ENCODE measurements at places on chromosomes 6 and 20.

DNA sequence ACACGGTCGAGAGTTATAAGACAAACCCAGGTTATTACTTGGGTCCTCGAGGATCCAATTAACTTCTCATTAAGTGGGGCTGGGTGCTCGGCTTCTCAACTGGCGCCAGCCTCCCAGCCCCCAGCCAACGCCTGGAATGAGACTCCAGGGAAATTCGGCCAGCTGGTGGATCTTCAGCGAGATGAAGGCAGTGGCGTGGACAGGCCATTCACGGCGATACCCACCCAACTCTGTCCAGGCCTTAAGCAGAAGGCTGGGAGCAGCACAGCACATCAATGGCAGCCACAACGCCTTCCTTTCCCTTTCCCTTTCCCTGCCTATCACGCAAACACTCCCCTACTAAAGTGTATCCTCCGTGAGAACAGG, 868 bp downstream of the METTL24 start:
- DNase-seq: no peak

DNA sequence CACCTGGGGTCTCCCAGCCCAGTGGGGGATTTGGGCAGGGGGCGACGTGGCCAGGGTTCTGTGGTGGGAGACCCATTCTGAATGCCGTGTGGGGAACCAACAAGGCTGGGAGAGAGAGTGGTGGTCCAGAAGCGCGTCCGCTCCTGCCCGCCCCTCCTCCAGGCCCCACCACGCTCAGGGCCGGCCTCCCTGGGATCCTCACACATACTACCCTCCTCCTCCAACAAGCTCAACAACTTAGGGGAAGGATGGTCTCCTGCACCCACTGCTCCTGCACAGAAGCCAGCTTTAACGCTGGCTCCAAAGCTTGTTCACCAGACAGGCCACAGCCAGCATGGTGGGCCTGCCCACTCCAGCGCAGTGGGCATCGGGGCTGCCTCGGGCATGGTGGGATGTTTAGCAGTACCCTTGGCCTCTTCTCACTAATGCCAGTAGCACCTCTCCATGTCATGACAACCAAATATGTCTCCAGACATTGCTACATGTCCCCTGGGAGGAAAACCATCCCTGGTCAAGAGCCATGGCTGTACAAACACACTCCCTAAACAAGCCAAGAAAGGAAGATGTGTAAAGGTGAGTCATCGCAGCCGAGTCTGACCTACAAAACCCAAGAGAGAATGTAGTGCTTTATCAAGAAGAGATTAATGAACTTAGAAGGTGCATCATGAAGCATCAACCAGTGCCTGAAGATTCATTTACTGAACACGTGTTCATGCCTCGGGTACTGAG, 75.7 kb downstream of the BMP7 start:
- DNase-seq: no peak

DNA sequence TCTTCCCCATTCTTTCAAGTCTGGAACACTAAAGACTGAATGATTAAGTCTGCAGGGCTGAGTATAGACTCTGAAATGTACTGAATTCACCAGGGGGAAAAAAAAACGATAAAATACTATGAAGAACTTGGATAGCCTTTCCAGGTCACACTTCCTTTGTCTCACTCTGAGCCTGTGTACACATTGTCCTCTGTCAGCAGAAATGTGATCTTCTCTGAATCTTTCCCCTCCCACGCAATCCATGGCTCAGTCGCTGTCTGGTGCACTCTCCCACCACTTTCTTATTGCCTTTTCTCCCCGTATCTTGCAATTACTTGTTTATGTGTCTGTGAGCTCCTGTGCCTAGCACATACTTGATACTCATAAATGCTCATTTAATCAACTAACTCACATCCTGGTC, 212.6 kb upstream of the RSPO3 start:
- no peak for DNase-seq

DNA sequence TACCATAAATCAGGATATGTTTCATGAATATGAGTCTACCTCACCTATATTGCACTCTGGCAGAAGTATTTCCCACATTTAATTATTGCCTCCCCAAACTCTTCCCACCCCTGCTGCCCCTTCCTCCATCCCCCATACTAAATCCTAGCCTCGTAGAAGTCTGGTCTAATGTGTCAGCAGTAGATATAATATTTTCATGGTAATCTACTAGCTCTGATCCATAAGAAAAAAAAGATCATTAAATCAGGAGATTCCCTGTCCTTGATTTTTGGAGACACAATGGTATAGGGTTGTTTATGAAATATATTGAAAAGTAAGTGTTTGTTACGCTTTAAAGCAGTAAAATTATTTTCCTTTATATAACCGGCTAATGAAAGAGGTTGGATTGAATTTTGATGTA, 6.4 kb downstream of the EDN1 start:
- no peak for DNase-seq

- DNase-seq: no peak
Measured at GRCh38 chr20:7503501-7503900, 436.8 kb downstream of the HAO1 start.

GRCh38 chr6:100456908-100457235, 7.8 kb downstream of the SIM1 start:
- no peak for DNase-seq

DNA sequence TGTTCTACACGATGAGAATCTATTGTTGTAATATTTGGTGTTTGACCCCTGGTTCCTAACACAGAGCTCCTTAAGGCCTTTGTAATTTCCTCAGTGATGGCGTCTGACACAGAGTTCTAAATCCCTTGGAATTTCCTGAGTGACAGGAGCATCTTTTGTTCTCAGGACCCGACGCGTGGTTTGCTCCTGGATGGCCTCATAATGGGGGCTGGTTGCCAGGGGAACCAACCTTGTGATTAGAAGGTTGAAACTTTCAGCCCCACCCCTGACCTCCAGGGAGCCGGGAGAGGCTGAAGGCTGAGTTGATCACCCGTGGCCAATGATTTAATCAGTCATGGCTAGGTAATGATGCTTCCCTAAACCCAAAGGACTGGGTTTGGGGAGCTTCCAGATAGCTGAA, 20.5 kb upstream of the ZNF133 start:
- DNase-seq: no peak

Measured in left ventricle myocardium inferior (tissue), 1 donor.